ENCODE measurements at places on chromosomes 1 and 21.

GRCh38 chr1:7389201-7389905 lies 381.7 kb upstream of the VAMP3 start:
- DNase-seq: no peak

DNA sequence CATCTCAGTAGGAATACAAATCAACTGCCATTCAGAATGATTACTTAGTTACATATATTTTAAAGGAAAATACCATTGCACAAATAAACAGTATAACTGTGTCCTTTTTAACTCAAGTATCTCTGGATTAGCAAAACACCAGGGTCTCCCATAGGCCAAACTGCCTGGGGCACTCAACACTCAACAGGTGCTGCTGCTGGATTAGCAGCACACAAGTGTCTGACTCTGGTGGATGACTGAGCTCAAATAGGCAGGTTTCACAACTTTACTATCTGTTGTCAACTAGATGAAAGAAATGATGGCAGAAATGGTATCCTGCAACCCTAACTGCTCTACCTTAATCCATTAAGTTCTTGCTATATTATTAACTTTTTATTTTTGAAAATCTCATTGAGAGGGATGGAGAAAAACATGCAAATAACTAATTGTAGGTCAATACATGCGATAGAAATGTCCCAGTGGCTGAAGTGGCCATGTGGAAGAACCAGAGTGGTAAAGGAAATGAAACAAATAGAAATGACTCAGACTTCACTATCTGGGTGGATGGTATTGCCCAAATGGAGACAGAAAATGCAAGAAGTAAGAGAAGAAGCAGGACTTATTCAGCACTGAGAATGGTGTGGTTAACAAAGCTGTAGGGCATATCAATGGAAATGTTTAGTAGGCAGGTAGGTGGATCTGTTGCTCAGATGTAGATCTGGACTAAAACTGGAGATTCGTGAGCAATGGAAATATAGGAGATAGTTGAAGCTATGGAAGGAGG lies 90.8 kb upstream of the CCDC190 start:
- DNase-seq: no peak

- no peak for DNase-seq
Observed at GRCh38 chr1:10498231-10498630, 23.5 kb downstream of the PEX14 start.

GRCh38 chr21:46666941-46667740 lies 31.7 kb downstream of the PRMT2 start:
- no peak for DNase-seq

DNA sequence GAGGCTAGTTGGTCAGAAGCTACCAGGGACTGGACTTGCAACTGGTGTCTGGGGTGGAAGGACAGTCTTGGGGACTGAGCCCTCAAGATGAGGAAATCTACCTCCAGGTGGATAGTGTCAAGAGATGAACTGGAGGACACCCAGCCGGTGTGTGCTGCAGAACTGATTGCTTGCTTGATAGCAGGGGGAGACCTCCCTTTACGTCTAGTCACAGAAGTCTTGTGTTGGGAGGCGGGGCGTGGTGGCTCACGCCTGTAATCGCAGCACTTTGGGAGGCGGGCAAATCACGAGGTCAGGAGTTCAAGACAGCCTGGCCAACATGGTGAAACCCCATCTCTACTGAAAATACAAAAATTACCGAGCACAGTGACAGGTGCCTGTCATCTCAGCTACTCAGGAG lies 4.9 kb downstream of the RCC2 start:
- no peak for DNase-seq

DNA sequence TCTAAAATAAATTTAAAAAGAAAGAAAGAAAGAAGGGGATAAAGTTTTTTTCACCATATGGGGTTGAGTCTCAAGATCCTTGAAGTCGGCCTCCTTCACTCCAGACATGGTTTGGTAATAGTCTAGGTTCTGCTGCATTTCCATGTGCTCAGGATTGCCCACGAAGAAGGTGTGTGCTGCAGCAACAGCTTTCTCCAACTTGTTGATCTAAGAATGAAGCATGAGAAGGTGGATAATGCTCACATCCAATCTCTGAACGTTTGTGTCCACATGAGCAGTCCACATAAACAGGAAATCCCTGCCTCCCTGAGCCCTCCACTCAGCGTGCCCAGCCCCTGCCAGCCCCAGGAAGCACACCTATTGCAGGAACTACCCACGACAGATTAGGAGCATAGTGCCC lies 4.6 kb downstream of the P3H1 start:
- no peak for DNase-seq

- DNase-seq: no peak
Observed at GRCh38 chr1:51567653-51568052, 48.6 kb upstream of the EPS15 start.

- no peak for DNase-seq
Observed at GRCh38 chr1:55420929-55421716, 206.0 kb upstream of the USP24 start.

GRCh38 chr1:109243860-109244552 lies 5.3 kb upstream of the CELSR2 start:
- DNase-seq: no peak

GRCh38 chr1:10625076-10625475 lies 150.3 kb downstream of the PEX14 start:
- no peak for DNase-seq

- DNase-seq: no peak
Observed at GRCh38 chr1:160996178-160996577, 24.8 kb downstream of the F11R start.

DNA sequence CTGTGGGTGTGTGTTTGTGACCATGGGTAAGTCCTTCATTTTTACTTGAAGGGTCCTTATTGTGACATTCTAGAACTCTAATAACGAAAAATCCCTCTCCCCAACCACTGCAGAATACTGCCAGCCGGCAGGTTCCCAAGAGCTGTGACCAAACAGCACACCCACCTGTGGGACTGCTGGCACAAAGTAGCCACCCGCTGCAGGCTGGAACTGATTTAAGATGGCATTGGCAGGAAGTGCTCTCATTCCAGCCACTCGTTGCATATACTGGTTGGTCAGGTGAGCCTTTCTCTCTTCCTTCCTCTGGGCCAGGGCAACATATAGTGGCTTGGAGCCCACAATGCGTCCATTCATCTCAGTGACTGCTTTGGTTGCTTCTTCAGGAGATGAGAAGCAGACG lies 11.6 kb downstream of the PABPC4 start:
- no peak for DNase-seq

DNA sequence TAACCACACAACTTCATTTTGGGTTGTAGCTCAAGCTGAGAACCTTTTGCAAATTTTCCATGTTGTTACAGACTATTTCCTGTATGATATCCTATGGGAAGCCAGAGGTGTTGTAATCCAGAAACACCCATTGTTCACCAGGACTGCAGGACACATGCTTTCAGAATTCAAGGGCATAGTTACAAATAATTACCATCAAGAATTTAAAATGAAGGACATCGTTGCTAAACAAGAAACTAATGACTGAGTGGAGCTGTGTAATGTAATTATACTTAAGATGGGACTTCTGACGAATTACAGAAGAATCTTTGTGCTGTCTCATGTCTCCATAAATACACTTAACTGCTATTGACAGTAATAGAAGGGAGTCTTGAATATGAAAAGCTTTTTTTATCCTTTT lies 47.6 kb upstream of the HOOK1 start:
- DNase-seq: no peak

GRCh38 chr1:107782217-107782845 lies 182.6 kb downstream of the VAV3 start:
- DNase-seq: no peak

- DNase-seq: no peak
Observed at GRCh38 chr1:96927125-96927524, 205.5 kb downstream of the PTBP2 start.

DNA sequence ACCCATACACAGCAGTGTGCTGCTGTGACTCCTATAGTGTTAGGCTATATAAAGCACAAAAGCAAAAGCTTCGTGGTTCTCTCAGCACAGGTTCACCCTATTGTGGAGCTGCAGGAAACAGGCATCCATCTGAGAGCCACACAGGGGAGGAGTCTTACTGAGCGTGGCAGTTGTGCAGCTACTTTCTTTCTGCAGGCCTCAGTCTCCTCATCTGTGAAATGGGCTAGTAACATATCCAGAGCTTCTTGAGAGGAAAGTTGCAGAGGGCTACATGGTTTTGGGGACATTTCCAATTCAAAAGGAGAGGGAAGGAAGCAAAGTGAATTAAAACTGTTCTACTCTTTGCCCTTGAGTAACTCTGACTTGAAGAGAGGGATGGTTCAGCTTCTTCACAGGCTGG lies 142.0 kb downstream of the FOXD2 start:
- no peak for DNase-seq

GRCh38 chr1:19341201-19342061 lies 29.3 kb downstream of the SLC66A1 start:
- peak; percentile 84 for DNase-seq

DNA sequence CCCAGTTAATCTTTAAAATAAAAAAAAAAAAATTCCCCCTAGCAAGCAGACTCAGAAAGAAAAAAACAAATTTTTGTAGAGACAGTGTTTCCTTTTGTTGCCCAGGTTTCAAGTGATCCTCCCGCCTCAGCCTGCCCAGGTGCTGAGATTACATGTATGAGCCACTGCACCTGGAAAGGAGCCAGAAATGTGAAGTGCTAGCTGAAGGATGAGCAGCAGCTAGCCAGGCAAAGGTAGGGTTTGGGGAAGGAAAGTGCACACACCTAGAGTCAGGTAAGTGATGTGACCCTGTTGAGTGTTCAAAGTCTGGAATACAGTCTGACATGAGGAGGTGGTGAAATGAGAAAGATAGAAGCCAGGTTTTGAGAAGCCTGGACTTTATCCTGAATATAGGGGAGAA lies 1.7 kb downstream of the AKR1A1 start:
- DNase-seq: no peak

DNA sequence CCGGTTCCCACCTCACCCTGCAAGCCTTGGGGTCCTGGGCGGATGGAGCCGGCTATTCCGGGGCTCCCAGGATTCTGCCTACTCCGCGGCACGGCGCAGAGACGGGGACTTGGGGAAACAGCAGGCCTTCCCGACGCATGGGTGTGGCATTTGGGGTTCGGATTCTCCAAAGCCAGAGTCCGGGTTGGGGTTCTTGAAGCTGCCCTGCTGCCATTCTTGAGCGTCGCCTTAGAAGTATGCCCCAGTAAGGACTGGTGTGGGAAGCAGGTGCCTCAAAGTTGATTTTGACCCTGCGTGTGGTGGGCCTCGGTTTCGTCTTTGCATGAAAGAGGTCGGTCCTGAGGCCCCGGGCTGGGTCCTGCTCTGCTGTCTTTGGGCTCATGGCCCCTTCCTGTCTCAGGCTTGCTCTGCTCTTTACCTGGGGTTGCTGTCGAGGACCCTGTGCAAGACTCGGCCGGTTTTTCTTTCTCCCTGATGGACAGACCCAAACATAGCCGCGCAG lies 696 bp downstream of the GUK1 start:
- no peak for DNase-seq

- DNase-seq: no peak
Observed at GRCh38 chr1:248757784-248758195, 2.2 kb upstream of the LYPD8 start.

DNA sequence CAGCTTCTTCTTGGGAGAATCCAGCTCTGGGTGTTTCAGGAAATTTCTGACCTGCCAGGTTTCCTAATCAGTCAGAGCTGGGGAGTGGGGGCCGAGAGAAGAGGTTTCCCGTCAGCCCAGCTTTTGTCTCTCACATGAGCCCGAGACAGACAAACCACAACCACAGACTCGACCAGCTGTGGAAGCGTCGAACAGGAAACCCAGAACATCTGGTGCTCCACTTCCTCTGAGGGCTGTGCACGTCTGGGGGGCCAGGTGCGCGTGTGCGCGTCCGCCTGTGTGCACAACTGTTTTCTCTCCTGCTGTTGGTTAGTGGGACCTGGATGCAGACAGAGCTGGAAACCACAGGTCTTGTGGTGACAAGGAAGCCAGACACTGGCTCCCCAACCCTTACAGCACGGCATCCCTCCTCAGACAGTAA lies 113.0 kb upstream of the SLC25A33 start:
- peak; percentile 65 for DNase-seq

DNA sequence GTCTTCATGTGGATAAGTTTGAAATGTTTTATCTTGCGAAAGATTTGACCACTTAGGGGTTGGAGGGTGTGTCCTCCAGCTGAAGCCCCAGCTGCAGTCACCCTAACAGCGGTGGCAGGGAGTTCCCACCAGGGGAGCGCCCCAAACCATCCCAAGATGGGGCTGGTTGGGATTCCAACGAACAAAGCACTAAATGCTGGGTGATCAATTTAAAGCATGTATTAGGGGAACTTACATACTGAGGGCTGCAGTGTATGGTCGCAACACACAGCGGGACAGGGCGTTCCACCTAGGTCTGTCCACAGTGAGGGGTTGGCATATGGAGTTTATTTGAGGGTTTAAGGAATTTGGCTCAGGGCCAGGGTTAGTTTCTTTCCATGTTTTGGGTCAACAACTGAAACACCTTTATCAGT lies 26.3 kb downstream of the SLC37A1 start:
- no peak for DNase-seq

GRCh38 chr1:183804387-183804786 lies 533 bp upstream of the RGL1 start:
- DNase-seq: no peak

GRCh38 chr21:37748351-37748750 lies 167.9 kb downstream of the KCNJ6 start:
- DNase-seq: no peak

DNA sequence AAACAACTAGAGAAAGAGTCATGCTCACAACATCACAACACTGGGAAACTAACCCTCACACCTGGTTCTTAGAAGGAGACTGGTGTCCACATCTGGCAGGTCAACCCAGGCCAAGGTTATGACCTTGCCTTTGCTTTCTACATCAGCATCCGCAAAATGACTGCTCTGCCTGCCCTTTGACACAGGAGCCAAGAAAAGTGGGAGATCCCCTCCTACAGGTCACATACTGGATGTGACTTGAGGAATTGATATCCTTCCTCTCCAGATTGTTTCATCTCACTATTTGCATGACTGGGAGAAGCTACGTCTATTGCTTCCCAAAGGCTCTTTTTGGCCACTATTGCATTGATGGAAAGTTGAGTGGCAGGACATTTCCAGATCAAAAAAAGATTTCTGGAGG lies 115.5 kb downstream of the MIS18A start:
- DNase-seq: no peak

- DNase-seq: peak; percentile 66
Observed at GRCh38 chr1:2921970-2922686, 99.1 kb upstream of the ACTRT2 start.

DNA sequence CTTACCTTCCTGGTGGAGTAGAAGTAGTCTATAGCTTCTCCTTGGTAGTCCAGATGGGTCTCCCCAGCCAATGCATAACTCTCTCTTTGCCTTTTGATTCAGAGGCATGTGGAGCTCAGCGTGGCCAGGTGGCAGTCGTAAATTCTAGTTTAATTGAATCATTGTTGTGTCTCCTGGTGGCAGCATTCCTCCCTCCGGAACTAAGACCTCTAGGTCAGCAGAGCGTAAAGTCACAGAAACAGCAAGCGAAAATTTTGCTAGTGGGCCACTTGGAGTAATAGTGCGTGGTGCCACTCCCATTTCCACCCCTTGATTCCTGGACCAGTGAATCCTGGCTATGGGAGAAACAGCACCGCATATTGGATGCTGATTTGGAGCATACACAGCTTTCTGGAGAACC lies 3.9 kb upstream of the TMPRSS2 start:
- DNase-seq: no peak

All from activated CD4-positive, CD25-positive, alpha-beta regulatory T cell treated with anti-CD3 and anti-CD28 coated beads, Interleukin-2, amount 50 U/mL, for 72 hours (primary cell).